NCI-H524 treated with DMSO at 0.1 percent for 48 hours (cell line): ENCODE measurements at places on chromosomes 7 and 10.

DNA sequence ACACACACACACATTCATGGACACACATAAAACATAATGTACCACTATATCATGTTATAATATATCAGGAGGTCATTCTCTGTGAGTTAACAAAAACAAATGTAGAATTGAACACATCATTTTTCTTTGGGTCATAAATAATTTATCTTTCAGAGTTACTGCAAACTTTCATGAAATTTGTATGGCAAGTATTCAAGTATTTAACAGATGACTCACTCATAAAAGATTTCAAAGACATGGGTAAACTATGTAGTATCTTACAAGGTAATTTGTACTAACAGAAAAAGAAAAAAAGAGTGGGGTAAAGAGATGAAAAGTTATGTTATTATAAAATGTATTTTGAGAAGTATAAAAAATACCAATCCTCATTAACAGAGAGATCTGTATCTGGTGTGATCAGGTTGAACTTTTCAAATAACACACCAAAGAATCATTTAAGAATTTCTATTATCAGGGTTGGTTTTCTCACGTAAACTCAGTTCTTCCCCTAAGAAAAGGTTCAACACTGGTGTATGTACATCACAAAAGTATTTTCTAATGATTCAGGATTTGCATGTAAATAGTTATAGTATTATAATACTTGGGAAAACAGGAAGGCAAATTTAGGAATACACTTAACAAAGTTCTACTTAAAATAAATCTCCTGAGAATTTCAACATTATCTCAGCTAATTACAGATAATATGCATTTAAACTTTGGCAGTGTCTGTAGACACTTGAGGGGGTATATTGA lies 933.1 kb upstream of the LRRN3 start:
- no peak for DNase-seq

- DNase-seq, result no peak
Observed at GRCh38 chr7:148804343-148805235, 79.5 kb downstream of the EZH2 start.

- DNase-seq, result no peak
Observed at GRCh38 chr10:77186936-77187335, 450.7 kb downstream of the KCNMA1 start.

- DNase-seq, result no peak
Observed at GRCh38 chr7:43546231-43546630, 36.7 kb upstream of the STK17A start.

- DNase-seq, result no peak
Observed at GRCh38 chr7:151001546-151001945, 10.7 kb downstream of the NOS3 start.

DNA sequence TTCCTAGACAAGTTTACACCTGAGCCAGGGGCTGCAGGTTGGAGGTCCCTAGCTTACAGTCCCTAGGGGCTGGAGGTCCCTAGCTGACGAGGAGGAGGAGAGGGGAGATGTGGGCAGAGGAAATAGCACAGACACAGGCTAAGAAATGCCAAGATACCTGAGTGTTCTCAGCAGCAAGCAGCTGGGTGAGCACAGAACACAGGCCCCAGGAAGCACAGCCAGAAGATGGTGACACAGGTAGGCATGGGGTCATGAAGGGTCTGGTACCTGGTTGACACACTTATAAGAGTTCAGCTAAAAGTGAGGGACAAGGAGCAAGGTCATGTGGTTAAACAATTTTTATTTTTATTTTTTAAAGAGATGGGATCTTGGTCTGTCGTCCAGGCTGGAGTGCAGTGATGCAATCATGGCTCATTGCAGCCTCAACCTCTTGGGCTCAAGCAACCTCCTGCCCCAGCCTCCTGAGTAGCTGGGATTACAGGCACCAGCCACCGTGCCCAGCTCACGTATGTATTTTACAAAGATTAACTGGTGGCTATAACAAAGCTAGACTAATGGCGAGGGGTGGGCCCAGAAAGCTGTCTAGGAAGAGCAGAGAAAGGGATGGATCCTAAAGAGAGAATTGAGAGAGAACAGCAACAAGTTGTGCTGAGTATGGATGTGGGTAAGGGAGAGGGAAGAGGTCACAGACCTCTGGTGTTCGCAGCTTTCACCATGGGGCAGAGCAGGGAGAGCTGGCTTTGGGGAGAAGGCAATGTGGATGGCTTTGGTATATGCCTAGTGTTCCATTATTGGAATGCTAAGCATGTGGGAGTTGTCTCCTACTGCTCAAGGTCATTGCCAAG lies 140.3 kb upstream of the KLF14 start:
- DNase-seq, result no peak

GRCh38 chr10:8045726-8046494 lies 8.6 kb upstream of the GATA3 start:
- no peak for DNase-seq

- DNase-seq, result no peak
Observed at GRCh38 chr7:8131694-8132605, 130.0 kb downstream of the ICA1 start.

DNA sequence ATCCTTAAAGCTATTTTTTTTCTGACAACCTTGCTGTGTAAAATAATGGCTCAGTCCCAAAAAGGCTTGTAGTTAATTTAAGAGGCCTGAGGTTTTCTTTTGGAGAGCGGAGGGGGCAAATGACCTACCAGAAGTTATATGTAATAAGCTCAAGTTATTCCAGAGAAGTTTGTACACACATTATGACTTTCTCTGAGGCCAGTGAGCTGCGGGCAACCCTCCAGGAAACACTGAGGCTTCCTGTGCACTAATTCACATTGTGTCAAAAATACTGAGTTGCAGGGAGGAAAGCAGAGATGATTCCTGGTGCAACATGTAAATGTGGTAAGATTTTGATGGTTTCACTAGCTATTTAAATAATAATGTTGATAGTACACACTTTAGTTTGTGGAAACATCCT lies 188.6 kb downstream of the DIP2C start:
- no peak for DNase-seq

DNA sequence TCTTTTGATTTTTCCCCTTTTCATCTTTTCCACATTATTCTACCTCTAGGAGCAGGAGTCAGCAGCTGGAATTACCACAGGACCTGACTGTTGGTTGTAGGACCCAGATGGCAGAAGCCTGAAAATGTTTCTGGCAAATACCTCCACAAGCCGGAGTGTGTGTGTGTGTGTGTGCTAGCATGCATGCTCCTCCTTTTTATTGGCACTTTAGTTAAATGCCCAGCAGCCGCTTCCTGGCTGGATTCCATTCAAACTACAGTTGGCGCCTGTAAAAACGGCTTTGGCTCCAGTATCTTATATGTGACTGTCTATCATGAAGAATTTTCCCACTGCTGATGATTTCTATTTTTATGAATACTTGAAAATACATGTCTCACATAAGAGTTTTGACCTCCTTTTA lies 319.7 kb upstream of the SP4 start:
- no peak for DNase-seq

DNA sequence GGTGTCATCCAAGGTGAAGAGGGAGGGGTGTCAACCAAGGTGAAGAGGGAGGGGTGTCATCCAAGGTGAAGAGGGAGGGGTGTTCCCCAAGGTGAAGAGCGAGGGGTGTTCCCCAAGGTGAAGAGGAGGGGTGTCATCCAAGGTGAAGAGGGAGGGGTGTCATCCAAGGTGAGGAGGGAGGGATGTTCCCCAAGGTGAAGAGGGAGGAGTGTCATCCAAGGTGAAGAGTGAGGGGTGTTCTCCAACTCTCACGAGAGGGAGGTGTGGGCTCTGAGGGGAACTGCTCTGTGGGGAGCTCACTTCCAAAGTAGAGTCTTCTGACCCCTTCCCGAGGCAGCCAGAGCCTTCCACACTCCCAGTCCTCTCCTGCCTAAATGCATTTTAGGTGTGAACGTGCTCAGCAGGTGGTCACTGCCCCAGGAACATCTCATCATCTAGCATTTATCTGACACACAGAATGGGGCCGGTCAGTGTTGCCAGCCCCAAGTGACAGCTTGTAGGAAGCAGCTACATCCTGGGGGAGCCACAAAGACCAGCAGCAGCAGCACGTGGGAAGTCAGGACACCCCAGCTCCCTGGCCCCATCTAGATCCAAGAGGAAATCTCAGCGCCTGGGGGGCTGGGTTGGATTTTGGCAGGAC lies 323.8 kb downstream of the GLRX3 start:
- DNase-seq, result no peak

- no peak for DNase-seq
Observed at GRCh38 chr7:159023206-159023605, 121.5 kb downstream of the VIPR2 start.

DNA sequence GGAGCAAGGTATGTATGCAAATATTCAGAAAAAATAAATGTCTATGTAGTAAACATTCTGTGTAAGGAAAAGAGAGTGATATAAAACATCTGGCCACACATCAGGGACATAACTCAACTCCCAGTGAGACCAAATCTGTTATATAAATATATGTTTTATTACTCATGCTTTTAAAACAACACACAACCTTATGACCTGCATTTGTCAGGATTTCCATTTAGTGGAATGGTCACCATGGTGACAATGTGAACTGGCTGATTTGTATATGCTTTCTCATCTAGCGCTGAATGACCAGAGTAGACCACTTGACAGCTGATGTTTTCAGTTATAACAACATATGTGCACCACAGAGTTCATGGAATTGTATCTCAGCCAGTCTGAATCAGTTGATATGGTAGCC lies 551.7 kb downstream of the HTR7 start:
- no peak for DNase-seq

DNA sequence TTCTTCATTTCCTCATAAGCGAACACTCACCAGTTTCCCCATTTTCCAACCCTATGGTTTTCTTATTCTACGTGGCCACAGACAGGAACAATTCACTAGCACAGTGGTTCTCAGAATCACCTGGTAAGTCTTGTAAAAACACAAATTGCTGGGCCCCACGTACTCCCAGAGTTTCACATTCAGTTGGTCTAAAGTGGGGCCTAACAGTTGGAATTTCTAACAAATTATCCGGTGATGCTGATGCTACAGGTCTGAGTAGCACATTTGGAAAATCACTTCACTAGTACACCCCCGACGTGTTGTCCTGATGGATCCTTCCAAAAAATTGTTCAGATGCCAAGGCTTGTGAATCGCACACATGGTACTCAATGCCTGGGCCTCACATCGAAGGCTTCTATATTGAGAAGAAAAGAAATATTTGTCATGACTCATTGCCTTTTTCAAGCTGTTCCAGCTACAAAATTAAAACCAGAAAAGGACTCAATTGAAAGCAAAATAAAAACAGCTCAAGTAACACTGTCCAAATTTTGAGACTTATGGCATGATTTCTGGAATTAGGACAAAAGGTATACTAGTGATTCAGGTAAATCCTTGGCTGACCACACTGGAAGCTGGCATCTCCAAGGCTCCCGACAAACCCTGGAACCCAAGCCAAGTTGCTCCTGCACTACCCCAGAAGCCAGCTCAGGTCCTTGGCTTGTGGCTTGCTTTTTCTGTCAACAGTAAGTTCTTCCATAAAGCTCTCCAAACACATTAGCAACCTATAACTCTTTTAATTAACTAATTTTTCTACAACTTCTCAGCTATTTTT lies 12.9 kb upstream of the VIM start:
- DNase-seq, result no peak

DNA sequence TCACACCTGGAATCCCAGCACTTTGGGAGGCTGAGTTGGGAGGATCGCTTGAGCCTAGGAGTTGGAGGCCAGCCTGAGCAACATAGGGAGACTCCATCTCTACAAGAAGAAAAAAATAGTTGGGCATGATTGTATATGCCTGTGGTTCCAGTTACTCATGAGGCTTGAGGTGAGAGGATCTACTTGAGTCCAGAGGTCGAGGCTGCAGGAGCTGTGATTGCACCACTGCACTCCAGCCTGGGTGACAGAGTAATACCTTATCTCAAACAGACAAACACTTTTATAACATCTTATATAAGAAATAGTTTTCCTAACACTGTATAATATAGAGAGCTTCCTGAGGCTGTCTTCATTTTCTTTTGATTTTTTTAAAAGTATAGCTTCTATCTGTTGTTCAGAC lies 448.4 kb upstream of the COBL start:
- DNase-seq, result no peak

DNA sequence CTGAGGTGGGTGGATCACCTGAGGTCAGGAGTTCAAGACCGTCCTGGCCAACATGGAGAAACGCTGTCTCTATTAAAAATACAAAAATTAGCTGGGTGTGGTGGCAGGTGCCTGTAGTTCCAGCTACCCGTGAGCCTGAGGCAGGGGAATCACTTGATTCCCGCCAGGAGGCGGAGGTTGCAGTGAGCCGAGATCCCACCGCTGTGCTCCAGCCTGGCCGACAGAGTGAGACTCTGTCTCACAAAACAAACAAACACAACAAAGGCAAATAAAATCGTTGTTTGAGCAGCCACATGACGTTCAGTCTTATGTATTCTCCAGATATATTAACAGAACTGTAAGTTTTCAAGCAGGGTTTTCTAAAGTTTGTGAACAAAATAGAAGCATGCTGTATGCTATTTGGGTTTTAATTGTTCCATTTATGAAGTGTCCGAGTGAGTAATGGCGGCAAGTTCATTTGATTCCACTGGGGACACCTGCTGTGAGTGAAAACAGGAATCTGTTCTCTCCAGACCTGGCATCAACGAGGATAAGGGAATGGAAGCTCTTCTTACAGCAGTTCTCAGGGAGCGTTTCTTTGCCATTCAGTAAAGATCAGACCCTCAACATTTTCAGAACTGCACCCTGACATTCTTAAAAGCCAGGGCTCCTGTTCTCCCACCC lies 122.5 kb upstream of the PITRM1 start:
- DNase-seq, result no peak

- DNase-seq, result no peak
Observed at GRCh38 chr7:117673839-117674238, 194.0 kb downstream of the CFTR start.

GRCh38 chr10:118405928-118406327 lies 63.8 kb upstream of the FAM204A start:
- DNase-seq, result no peak

- DNase-seq, result no peak
Observed at GRCh38 chr10:11249152-11249807, 231.6 kb downstream of the CELF2 start.

GRCh38 chr7:152076940-152077933 lies 51.8 kb downstream of the GALNT11 start:
- no peak for DNase-seq

- no peak for DNase-seq
Observed at GRCh38 chr7:147525325-147525724, 1065.2 kb upstream of the C7orf33 start.

- no peak for DNase-seq
Observed at GRCh38 chr10:43212043-43212721, 54.7 kb downstream of the RASGEF1A start.

DNA sequence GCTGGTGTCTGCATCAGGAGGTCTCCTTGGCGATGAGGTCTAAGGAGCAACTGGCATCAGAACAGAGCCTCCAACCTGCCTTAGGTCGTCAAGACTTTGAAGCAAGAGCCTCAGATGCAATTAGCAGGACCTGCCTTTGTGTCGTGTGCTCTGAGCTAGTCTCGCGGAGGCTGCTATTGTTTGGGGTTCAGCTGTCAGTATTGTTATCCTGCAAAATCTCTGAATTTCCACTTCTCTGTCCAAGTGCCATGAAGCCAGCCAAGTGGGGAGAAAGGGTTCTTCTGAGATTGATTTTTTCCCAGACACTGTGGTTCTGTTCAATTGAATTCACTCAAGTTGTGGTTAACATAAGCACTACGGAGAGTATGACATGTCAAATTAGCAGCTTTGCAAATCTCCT lies 78.7 kb downstream of the ADARB2 start:
- DNase-seq, result no peak
